ENCODE measurements at places on chromosomes 2 and 18. TPM values are rescaled to one million over a fixed set of nuclear protein-coding genes. Genes with fewer than 3 reads are reported as not detected.

Gene NT5DC4
- total RNA-seq, result not detected

Gene SPDYA
- 1.3 TPM for total RNA-seq

Gene STARD6
- not detected for total RNA-seq

Gene CCDC141
- 13.0 TPM for total RNA-seq

Gene RESP18
- not detected for total RNA-seq
